Breast epithelium (tissue), 4 donors: ENCODE measurements at places on chromosomes 1 and 21.
A peak's percentile ranks its signal among the peaks of the same experiment; 100 is the strongest.

GRCh38 chr1:10682449-10683309 is 113.8 kb downstream of the CASZ1 start:
- no peak overlapping the region for H3K4me3 ChIP-seq
- H3K4me1 ChIP-seq: peaks cover 13% of the 10 kb centered on the region
- H3K27ac ChIP-seq: peak overlapping the region; percentile 74
- H3K27me3 ChIP-seq: no peaks in the 10 kb centered on the region
- DNase-seq: no peak

GRCh38 chr21:41235201-41235600 is 67.2 kb downstream of the BACE2 start:
- H3K27me3 ChIP-seq: no peaks in the 10 kb centered on the region
- no peaks in the 10 kb centered on the region for H3K4me1 ChIP-seq
- no peak overlapping the region for H3K4me3 ChIP-seq
- no peak for DNase-seq
- H3K36me3 ChIP-seq: no peaks in the 10 kb centered on the region

GRCh38 chr1:30697571-30698376 is 25.6 kb downstream of the MATN1 start:
- H3K36me3 ChIP-seq: no peaks in the 10 kb centered on the region
- no peak for DNase-seq
- H3K27ac ChIP-seq: peak overlapping the region; percentile 22

DNA sequence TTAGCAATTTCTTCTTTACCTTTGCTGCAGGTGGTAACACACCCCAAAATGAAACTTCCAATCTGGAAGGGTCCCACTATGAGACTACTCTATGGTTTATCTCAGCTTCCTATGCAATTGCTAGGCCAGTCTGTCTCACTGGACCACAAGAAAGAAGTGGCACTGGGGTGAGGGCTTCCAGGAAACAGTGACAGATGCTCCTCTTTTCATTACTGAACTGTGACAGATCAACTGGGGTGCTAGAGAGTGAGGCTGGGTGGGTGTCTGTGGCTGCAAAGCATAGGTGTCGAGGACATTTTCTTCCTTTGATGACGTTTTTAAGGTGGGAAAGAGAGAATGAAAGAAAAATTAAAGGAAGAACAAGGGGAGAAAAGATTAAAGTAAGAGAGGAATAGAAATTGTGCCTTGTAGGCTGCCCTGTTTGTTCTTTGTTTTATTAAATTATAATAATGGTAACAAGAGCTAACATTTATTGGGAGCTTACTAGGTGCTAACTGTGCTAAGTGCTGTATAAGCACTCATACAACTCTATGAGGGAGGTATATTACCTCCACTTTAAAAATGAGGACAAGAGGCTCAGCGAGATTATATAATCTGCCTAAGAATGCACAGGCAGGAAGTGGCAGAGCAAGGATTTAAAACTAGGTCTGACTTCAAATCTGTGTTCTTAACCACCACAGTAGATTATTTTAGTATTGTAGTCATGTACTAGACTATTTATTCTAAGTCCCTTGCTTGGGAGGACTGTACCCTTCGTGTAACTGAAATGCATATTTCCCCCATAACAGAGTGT is 27.8 kb upstream of the DMRTA2 start:
- H3K4me3 ChIP-seq: no peak overlapping the region
- H3K36me3 ChIP-seq: no peaks in the 10 kb centered on the region
- no peak overlapping the region for H3K27ac ChIP-seq
- DNase-seq: no peak
- no peaks in the 10 kb centered on the region for H3K4me1 ChIP-seq
- H3K27me3 ChIP-seq: no peaks in the 10 kb centered on the region

- H3K27me3 ChIP-seq: no peaks in the 10 kb centered on the region
- no peaks in the 10 kb centered on the region for H3K36me3 ChIP-seq
- peak overlapping the region; percentile 5 for H3K27ac ChIP-seq
- no peak overlapping the region for H3K4me3 ChIP-seq
- DNase-seq: no peak
These were observed 5.3 kb downstream of the MAN1C1 start for GRCh38 chr1:25621876-25622275.

GRCh38 chr1:7856345-7856744 is 3.5 kb upstream of the UTS2 start:
- no peaks in the 10 kb centered on the region for H3K27me3 ChIP-seq
- no peak overlapping the region for H3K27ac ChIP-seq
- no peak overlapping the region for H3K4me3 ChIP-seq
- H3K36me3 ChIP-seq: no peaks in the 10 kb centered on the region
- H3K4me1 ChIP-seq: no peaks in the 10 kb centered on the region

- H3K36me3 ChIP-seq: no peaks in the 10 kb centered on the region
- no peaks in the 10 kb centered on the region for H3K27me3 ChIP-seq
- H3K4me3 ChIP-seq: no peak overlapping the region
- H3K4me1 ChIP-seq: no peaks in the 10 kb centered on the region
- DNase-seq: no peak
These were observed 253.5 kb downstream of the AKT3 start for GRCh38 chr1:243596431-243597062.

GRCh38 chr1:85361606-85362296 is 85.3 kb upstream of the BCL10 start:
- H3K4me1 ChIP-seq: no peaks in the 10 kb centered on the region
- H3K36me3 ChIP-seq: no peaks in the 10 kb centered on the region
- no peak overlapping the region for H3K4me3 ChIP-seq
- no peak overlapping the region for H3K27ac ChIP-seq

GRCh38 chr21:26715878-26716506 is 129.2 kb downstream of the ADAMTS1 start:
- DNase-seq: no peak
- no peak overlapping the region for H3K4me3 ChIP-seq
- no peaks in the 10 kb centered on the region for H3K4me1 ChIP-seq

DNA sequence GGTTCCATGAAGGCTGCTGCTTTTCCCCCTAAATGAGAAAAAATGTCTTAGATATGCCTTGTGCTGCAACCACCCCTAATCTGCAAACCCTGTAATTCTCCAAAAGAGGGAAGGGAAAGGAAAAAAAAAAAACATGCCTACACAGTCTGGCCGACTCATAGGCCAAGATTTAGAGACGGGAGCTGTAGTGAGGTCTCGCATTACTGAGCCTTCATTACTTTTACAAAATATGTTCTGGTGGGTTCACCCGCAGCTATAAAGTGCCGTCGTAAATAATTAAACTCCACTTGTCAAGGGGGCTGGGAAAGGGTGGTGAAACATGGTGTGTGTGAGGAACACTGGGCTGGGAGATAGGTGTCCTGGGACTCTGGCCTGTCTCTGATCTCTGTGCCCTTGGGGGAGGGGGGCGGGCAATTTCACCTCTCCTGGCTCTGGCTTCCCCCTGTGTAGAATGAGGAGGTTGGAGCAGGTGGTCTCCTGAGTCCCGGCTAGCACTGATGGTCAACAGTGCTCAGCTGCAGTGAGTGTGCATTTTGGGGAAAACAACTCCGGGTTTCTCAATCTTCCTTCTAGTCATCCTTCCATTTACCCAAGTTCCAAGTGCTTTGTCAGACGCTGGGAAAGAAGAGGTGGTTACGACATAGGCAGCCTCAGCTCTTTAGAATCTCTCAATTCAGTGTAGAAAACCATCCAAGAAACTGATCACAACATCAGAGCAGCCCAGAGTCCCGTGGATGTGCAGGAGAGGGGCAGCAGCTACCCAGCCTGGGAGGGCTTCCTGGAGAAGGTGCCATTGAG is 82.3 kb downstream of the ACTL8 start:
- no peaks in the 10 kb centered on the region for H3K36me3 ChIP-seq
- H3K4me3 ChIP-seq: no peak overlapping the region
- DNase-seq: no peak
- H3K4me1 ChIP-seq: no peaks in the 10 kb centered on the region
- peaks cover 4% of the 10 kb centered on the region for H3K27me3 ChIP-seq

DNA sequence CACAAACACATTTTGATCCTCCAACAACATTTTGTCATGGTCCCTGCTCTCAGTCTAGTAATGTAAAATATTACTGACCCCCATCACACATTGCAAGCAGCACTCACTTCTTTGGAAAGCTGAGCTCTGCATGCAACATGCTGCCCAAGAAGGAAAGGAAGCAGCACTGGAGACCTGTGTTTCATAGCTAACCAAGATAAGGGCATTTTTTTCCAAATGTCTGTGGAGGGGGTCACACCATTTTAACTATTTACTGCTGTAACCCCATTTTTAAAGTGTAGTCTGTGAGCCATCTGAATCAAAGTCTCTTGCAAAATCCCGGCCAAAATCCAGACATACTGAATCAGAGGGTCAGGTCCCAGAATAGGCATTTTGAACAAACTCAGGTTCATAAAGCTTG is 4.5 kb upstream of the RASSF5 start:
- no peak overlapping the region for H3K4me3 ChIP-seq
- H3K27me3 ChIP-seq: no peaks in the 10 kb centered on the region
- no peak overlapping the region for H3K27ac ChIP-seq
- H3K4me1 ChIP-seq: no peaks in the 10 kb centered on the region
- no peaks in the 10 kb centered on the region for H3K36me3 ChIP-seq
- no peak for DNase-seq

DNA sequence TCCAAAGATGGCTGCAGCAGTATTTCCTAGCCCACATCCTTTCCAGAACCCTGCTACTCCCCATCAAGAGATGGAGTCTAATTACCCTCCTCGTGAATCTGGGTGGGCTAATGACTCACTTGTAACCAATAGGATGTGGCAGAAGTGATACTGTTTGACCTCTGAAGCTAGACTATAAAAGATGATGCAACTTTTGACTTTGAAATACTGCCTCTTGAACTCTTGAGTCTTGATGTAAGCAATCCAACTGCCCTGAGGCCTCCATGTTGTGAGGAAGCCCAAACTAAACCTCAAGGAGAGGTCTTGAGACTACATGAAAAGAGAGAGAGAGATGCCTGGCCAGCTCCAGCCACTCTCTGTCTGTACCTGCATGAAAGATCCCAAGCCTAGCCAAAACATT is 29.5 kb downstream of the LMO4 start:
- H3K4me3 ChIP-seq: no peak overlapping the region
- H3K36me3 ChIP-seq: no peaks in the 10 kb centered on the region
- H3K27me3 ChIP-seq: no peaks in the 10 kb centered on the region
- DNase-seq: no peak

- H3K4me1 ChIP-seq: no peaks in the 10 kb centered on the region
- H3K27ac ChIP-seq: no peak overlapping the region
- H3K27me3 ChIP-seq: no peaks in the 10 kb centered on the region
- H3K36me3 ChIP-seq: no peaks in the 10 kb centered on the region
These were observed 1.3 kb downstream of the AMIGO1 start for GRCh38 chr1:109508001-109508872.

DNA sequence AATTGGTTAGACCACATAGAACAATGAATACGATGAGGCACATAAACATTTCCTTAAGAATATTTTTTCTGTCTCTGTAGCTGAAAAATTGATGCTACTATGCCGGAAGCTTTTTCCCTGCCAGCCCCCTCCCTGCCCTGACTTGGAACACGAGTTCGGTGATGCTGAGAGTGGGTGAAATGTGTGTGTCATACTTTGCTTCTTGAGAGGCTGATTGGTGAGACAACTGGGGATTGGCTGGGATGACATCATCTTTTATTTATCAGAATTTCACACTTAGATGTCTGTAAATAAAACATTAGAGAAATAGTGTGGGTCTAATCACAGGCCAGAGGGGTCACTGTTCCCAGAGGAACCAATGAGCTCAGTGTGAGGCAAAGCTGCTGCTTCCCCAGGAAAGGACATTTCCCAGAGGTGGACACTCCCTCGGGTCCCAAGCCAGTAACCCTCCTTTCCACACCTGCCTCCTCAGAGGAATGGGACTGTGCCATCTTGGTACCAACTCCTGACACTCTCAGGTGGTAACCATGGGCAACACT is 195.4 kb upstream of the C1orf174 start:
- H3K27me3 ChIP-seq: no peaks in the 10 kb centered on the region
- H3K36me3 ChIP-seq: no peaks in the 10 kb centered on the region
- no peak overlapping the region for H3K4me3 ChIP-seq
- H3K4me1 ChIP-seq: no peaks in the 10 kb centered on the region
- H3K27ac ChIP-seq: no peak overlapping the region
- no peak for DNase-seq

DNA sequence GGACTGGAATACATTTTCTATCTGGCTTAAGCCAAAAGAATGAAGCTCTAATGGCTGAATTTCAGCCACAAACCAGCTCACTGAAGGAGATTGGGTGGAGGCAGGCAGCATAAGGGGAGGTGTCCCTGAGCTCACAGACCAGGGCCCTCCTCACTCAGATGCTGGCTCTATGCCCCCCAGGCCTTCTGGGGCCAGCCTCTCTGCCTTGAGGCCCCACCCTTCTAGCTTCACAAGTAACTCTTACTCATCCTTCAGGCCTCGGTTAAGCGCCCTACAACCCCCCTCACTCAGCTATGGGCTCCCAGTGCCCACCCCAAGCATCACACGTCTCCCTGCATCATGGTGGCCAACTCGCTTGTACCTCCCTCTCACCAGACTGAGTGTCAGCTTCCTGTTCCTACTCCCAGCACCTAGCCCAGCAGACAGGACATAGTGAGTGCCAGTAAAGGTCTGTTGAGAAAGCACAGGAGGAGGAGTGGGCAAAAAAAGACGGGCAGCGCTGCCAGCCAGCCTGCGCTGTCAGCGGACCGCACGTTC is 40.8 kb upstream of the GPR157 start:
- H3K4me1 ChIP-seq: peaks cover 7% of the 10 kb centered on the region
- DNase-seq: no peak
- no peak overlapping the region for H3K27ac ChIP-seq

DNA sequence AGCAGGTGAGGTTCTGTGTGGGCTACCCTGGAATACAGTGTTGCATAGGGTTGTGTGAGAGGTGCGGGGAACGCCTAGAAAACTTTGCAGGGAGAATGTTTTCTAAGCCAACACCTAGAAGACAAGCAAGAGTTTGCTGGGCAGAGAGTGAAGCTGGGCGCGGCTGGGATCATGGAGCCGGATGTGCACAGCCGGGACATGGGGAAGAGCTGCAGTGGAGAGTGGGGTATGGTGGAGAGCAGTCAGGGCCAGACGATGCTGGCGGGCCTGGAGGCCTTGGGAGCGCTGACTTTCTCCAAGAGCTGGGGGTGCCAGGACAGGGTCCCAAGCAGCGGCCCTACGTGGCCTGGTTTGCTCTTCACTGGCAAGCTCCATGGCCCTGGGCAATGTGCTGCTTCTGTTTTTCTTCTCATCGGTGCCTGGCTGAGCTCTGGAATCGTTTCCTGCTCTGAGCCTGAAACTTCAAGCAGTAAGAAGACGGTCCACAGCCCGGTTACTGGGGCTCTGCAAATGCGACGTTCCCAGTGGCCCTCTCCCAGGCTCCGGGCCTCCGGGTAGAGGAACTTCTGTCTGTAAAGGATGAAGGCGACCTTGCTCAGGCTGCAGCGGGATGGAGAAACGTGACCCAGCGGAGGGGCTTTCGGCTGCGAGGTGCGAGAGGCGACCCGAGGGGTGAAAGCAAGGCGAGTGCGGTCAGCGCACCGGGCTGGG is 51.9 kb upstream of the CD34 start:
- H3K27me3 ChIP-seq: no peaks in the 10 kb centered on the region
- DNase-seq: peak; percentile 44
- peaks cover 12% of the 10 kb centered on the region for H3K4me1 ChIP-seq
- H3K27ac ChIP-seq: peak overlapping the region; percentile 98
- no peaks in the 10 kb centered on the region for H3K36me3 ChIP-seq
